ENCODE measurements at places on chromosomes 2 and 18. TPM values are rescaled to one million over a fixed set of nuclear protein-coding genes. Genes with fewer than 3 reads are reported as not detected.

GRCh38 chr2:230687498-230687897 lies 25.1 kb upstream of the CAB39 start:
- DNase-seq, result no peak

- peak; percentile 77 for DNase-seq
Observed at GRCh38 chr2:64594226-64594989, 59.3 kb downstream of the SERTAD2 start.

- DNase-seq, result no peak
Observed at GRCh38 chr2:207512356-207512755, 17.4 kb upstream of the CREB1 start.

DNA sequence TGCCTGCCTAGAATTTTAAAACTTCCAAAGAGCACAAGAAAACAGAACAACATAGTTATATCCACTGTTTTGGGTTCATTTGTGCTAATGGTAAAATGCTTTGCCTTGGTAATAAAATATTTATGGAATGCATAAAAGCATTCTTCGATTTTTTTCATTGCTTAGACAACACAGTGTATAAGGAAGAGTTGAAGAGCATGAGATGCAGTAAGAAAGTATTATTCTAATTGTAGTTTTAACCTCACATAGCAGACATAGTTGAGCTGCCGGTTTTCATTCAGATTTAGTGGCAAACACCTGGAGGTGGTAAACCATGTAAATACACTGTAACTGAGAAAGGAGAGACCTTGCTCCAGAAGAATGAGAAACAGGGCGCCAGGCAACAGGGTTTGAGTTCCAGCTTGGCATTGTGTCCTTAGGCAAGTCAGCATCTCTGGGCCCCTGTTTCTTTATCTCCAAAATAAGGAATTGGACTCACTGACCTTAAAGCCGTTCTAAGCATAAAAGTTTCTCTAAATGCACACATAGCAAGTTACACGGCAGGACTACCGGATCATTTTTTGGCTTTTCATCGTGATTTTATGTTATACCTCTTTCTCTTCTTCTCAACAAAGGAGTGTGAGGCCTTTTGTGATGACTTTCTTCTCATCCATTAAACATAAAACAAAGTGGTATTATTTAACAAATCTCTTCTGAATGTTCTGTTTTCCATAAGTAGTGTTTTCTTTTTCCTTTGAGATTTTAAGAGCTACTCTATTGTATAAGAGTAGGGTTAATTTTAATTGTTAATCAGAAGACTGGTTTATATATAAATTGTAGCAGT lies 7.9 kb downstream of the UGP2 start:
- no peak for DNase-seq

The NDUFV2 gene
- polyA plus RNA-seq, result 136 TPM

The RFTN2 gene
- 17.0 TPM for polyA plus RNA-seq

DNA sequence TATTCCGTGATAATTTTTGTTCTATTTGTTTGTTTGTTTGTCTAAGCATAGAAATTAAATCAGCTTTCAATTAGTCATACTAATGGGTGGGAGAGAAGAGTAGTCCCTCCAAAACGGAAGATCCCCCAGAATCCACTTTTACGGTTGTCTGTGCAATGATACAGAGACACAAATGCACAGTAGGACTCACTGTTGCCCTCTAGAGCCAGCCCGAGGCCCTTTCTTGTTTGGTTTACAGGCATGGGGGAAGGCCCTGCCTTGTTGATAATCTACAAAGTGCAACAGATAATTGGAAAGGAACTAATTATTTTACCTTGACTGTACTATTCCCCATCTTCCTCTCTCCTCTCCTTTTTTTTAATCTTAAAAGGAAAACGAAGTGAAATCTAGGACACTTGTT lies 121.1 kb downstream of the ACOXL start:
- no peak for DNase-seq

GRCh38 chr2:215571689-215572088 lies 135.8 kb upstream of the FN1 start:
- no peak for DNase-seq

The ARHGAP28 gene
- 22.8 TPM for polyA plus RNA-seq

GRCh38 chr2:226910384-226910783 lies 74.5 kb downstream of the RHBDD1 start:
- DNase-seq, result no peak

The B3GNT7 gene
- 0.92 TPM for polyA plus RNA-seq

DNA sequence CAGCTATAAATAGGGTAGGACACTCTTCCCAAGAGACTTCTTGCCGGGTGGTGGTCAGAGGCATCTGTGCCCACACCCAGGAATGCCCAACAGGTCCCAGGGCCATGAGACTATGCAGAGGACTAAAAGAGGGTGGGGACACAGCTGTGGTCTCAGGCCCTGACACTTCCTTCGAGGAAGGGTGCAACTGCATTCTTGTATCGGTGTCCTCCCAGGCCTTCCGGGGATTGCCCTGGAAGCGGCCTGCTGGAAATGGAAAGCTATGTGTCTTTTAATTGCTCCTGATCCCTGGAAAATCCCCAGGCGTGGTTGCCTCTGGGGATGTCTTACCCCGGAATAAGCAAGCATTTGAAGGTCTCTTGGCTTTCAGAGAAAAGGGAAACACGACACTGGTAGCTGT lies 176.7 kb downstream of the SOX11 start:
- DNase-seq, result peak; percentile 28

DNA sequence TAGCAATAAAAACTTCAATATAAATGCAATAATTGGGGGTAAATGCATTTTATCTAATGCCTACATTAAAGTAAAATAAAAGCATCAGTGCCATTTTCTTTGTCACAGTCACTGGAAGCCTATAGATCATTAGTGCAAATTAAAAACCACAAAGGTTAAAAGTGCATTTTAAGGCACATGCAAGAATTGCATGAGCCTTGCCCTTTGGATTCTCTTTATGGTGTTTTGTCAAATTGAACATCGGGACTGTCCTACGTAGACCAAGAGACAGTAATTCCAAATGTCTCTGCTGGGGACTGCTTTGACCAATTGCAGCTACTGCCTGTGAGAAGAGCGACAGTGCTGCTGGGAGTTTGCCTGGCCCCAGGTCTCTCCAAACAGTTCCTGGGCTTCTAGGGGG lies 130.3 kb upstream of the SATB2 start:
- no peak for DNase-seq

GRCh38 chr2:151056870-151057269 lies 204.8 kb downstream of the RBM43 start:
- DNase-seq, result no peak

- DNase-seq, result no peak
Observed at GRCh38 chr2:175518206-175518605, 336.7 kb upstream of the ATP5MC3 start.

The TIGD1 gene
- polyA plus RNA-seq, result 6.0 TPM

GRCh38 chr2:172329774-172330671 lies 97.4 kb upstream of the ITGA6 start:
- DNase-seq, result no peak

DNA sequence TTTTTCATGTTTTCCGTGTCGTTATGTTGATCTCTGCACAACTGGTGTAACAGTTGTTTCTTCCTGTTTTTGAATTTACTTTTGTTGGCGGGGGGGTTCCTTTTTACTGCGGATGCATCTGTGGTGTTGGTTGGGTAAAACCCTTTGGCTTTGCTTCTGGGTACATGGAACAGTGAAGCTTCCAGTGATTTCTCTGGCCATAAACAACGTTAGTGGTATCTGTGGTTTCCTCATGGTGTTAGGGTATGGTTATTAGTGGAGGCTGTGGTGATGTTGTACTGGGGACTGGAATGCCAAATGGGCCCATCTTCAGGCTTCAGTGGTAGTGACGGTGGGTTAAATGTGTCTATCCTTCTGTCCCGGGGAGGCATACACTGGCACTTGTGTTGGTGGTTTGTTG lies 285.4 kb upstream of the ZNF804A start:
- DNase-seq, result no peak

- no peak for DNase-seq
Observed at GRCh38 chr18:42287047-42287446, 332.0 kb downstream of the PIK3C3 start.

DNA sequence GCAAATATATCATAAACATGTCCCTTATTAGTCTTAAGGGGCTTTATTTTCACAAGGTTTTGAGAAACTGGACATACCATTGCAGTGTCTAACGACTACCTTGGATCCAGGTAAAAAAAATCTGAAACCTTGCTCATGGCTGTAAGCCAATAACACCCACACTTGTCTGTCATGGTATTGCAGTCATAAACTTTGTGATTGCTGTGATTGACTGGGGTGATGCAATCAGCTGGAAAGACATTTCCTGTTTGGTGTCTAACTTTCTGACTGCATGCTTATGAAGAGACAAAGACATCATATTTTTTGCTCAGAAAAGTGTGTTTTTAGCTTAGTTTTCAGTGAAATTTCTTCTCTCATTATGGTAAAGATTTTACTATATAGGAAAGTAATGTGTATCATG lies 635.0 kb downstream of the TSN start:
- no peak for DNase-seq

DNA sequence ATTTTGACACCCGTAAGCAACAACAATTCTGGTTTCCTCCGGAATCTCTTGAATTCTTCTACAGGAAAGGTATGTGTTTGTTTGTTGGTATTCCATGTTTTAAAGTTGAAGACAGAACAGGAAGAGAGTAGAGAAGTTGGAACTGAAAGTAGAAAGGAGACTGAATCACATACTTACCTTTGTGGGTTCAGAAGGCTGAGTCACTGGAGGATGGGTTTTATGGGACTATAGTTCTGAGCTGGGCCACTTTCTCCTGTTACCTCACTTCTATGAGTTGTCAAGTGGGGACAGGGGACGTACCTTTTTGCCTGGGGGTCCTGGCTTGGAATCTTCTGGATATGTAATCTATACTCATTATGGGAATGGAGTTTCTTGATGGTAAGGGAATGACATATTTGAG lies 40.9 kb downstream of the KDM3A start:
- DNase-seq, result no peak

GRCh38 chr2:158214431-158214830 lies 112.8 kb downstream of the UPP2 start:
- peak; percentile 32 for DNase-seq

The ACMSD gene
- polyA plus RNA-seq, result 0.21 TPM

The ADRA2B gene
- polyA plus RNA-seq, result 3.8 TPM

GRCh38 chr2:54629914-54630857 lies 93.3 kb upstream of the EML6 start:
- no peak for DNase-seq

The FHOD3 gene
- 31.6 TPM for polyA plus RNA-seq

DNA sequence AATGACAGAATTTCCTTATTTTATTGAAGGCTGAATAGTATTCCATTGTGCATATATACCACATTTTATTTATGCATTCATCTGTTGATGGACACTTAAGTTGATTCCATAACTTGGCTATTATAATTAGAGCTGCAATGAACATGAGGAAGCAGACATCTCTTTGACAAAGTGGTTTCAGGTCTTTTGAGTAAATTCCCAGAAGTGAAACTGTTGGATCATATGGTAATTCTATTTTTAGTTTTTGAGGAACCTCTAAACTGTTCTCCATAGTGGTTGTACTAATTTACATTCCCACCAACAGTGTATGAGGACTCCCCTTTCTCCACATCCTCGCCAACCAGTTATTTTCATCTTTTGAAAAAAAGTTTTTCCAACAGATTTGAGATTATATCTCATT lies 77.5 kb downstream of the TMEM200C start:
- no peak for DNase-seq

DNA sequence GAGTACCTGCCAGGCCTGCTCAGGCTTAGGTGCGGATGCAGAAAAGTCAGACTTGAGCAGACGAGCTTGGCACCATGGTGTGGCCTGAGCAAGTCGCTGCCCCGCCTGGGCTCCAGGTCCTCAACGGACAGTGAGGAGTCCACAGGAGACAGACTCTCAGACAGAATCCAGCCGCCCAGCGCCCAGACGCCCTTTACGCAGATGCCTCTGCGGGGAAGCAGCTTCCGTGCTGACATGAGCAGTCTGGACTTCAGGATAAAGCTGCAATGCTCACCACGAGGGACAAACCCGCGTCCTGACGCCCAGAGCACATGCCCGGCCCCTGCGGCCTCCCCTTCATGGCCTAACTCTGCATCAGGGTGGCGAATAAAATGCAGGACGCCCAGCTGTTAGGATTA lies 3.5 kb upstream of the MAB21L4 start:
- no peak for DNase-seq

DNA sequence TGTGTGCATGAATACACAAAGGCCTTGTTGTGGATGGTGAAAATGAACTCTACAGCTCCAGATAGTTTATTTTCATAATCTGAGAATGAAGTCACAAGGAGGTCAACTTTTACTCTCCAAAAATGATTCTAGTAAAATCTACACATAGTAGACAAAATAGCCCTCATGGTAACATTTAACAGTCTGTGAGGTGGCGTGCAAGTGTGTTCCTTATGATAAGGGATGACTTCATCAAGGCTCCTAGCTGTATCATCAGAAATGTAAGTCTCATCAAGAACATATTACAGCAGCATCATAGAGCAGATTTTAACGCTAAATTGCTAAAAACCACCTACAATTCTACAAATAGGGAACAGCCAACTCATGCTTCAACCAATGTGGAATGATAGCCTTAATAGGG lies 72.3 kb upstream of the RIOK3 start:
- no peak for DNase-seq

The PXDN gene
- polyA plus RNA-seq, result 146 TPM

The LDLRAD4 gene
- 13.0 TPM for polyA plus RNA-seq

- peak; percentile 31 for DNase-seq
Observed at GRCh38 chr18:74831571-74832250, 234.0 kb downstream of the ZNF407 start.

GRCh38 chr18:1062588-1062987 lies 157.9 kb downstream of the ADCYAP1 start:
- DNase-seq, result no peak
